Right atrium auricular region (tissue), 2 donors: ENCODE measurements at places on chromosomes 5 and 9. TPM values are rescaled to one million over a fixed set of nuclear protein-coding genes. Genes with fewer than 3 reads are reported as not detected.

- H3K4me1 ChIP-seq, result no peaks in the 10 kb centered on the region
- H3K27ac ChIP-seq, result no peak overlapping the region
- H3K36me3 ChIP-seq, result peaks cover 41% of the 10 kb centered on the region
These were observed 10.6 kb downstream of the PTGR1 start for GRCh38 chr9:111588846-111589245.

GRCh38 chr9:25381141-25381540 is 297.1 kb downstream of the TUSC1 start:
- H3K27me3 ChIP-seq, result no peaks in the 10 kb centered on the region
- H3K27ac ChIP-seq, result no peak overlapping the region
- DNase-seq, result no peak
- H3K36me3 ChIP-seq, result no peaks in the 10 kb centered on the region
- no peaks in the 10 kb centered on the region for H3K4me1 ChIP-seq

DNA sequence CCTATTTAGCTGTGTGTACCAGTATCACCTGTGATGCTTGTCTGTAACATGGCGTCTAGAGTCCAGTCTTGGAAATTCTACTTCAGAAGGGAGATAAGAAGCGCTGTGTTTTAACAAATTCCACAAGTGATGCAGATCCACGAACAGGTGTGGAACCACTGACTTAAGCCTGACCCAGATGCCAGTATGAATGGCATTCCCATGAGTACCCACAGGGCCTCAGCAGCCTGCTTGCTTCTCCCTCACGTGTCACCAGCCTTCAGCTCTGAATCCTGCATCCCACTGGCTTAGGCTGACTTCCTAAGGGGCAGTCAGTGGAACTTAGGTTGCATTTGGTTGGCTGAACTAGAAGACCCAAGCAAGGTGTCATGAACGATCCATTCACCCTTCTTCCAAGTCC is 8.5 kb upstream of the DENND1A start:
- DNase-seq, result no peak
- no peaks in the 10 kb centered on the region for H3K27me3 ChIP-seq
- no peaks in the 10 kb centered on the region for H3K36me3 ChIP-seq
- H3K27ac ChIP-seq, result no peak overlapping the region
- H3K4me3 ChIP-seq, result no peak overlapping the region
- H3K4me1 ChIP-seq, result no peaks in the 10 kb centered on the region

LCN10 gene
- 8.8 TPM for total RNA-seq

GPR151 gene
- not detected for total RNA-seq

OR13F1 gene
- not detected for total RNA-seq

GHR gene
- total RNA-seq, result 10.8 TPM
